ENCODE measurements at places on chromosomes 6 and 20.
A peak's percentile ranks its signal among the peaks of the same experiment; 100 is the strongest.

GRCh38 chr6:127462376-127462775 lies 3.2 kb upstream of the KIAA0408 start:
- no peak for DNase-seq

DNA sequence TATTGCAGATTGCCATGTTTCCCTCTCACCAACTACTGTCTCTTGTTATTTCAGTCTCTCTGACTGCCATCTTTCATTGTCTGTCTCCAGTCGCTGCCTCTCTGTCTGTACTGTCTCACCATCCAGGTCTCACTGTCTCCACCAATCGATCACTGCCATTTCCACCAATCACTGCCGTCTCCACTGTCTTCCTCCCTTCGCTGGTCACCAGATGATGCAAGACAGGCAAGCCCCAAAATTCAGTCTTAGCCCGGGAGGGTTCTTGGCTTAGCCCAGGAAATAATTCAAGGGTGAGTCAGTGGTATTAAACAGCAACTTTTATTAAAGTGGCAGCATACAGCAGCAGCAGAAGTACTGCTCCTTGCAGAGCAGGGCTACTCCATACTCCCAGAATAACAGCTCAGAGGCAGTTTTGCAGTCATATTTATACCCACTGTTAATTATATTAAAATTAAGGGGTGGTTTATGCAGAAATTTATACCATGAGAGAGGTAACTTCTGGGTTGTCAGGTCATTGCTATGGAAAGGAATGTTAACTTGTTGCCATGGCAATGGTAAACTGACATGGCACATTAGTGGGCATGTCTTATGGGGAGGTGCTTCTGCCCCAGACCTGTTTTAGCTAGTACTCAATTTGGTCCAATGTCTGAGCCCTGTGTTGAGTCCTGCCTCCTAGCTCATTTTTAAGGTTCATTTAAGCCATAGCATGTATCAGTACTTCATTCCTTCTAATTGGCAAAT lies 23.0 kb upstream of the ECHDC1 start:
- DNase-seq, result peak; percentile 93

DNA sequence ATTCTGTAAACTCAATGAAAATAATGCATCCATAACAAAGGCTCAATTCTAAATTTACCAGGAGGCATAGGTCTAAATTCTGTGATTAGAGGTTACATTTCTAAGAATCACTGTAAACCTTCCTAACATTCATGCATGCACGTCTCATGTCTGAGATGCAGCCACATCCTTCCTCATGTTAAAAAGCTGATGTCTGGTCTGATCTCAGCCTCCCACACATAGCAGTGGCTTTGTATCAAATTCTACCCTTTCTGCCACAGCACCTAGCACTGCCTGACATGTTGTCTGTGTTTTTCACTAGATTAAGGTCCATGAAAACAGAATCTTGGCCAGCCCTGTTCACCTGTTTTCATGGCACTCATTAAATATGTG lies 171.1 kb downstream of the WDR27 start:
- DNase-seq, result no peak

DNA sequence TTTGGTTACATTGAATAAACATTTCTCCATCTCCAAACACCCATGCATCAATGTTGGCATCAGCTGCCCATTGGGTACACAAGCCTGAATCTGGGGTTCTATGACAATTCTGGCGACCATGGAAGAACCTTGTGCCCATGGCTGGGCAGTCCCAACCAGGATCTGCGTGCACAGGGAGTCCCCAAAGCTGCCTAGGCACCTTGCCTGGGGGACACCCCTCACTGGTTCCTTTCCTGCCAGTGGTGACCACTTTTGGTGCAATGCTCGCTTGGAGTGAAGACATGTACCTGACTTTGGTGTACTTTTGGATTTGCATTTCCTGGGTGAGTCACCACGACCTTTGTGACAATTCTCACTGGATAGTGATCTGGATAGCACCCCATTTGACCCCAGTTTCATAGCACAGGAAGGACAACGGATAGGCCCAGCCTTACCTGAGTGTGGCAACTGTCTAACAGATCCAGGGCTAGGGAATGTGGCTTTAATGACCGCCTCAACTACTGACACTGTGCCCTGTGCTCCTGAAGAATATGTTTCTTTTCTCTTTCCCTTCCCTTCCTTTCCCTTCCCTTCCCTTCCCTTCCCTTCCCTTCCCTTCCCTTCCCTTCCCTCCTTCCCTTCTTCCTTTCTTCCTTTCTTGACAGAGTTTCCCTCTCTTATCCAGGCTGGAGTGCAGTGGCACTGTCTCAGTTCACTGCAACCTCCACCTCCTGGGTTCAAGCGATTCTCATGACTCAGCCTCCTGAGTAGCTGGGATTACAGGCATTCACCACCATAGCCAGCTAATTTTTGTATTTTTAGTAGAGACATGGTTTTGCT lies 7.1 kb downstream of the SPINT3 start:
- DNase-seq, result no peak

GRCh38 chr6:139327038-139327437 lies 35.2 kb upstream of the TXLNB start:
- no peak for DNase-seq

GRCh38 chr6:159935633-159936032 lies 33.2 kb upstream of the IGF2R start:
- peak; percentile 77 for DNase-seq

DNA sequence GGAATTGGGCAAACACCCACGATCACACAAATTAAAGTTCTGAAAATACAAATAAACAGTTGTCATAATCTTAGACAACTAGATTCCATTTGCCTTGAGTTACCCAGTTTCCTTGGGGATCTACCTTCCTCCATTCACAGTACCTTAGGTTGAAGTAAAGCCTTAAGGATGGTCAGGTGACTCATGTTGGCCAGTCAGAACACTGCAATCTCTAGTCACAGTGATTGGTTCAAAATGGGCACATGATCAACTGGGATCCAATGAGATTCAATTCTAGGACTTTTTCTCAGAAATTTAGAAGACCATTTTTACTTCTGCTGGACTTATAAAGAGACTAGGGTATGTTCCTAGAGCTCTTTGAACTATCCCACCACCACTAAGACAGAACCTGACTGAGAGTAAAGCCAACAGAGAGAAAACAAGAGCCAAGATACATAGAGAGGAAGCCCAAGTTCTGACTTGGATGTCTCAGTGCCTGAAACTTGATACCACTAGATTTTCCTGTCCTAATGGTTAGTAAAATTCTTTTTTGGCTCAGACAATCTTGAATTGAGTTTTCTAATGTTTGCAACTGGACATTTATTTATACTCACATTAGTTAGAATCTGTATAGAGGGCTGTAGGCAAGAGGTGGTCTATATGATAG lies 8.6 kb upstream of the CLIC5 start:
- no peak for DNase-seq

DNA sequence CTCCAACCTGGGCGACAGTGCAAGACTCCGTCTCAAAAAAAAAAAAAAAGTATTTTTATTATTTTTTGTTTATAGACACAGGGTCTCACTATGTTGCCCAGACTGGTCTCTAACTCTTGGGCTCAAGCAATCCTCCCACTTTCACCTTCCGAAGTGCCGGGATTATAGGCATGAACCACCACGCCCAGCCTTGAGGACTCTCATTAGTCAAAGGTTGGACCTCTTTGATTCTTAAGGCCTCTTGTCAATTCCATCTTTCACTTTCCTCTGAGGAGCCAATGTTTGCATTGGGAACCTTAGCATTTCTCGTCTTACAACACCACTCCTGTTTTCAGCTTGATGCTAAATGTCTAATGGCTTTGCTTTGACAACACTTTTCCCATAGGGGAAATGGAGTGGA lies 16.1 kb upstream of the CDK19 start:
- no peak for DNase-seq

DNA sequence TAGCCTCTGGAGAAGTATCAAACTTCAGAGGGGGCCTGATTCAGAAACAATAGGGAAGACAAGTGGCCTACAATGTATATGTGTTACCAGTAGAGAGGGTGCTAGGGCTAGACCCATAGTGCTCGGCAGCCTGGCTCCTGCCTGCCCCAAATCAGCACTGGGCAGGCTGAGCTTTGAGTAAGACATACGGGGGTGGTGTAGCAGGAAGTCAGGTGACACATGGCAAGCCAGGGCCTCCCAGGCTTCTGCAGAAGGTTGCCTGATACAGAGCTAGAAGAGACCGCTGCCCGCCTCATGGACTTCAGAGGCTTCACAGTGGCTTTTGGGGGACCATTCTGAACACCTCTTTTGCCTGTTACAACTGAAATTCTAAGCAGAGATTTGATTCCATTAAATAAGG lies 43.4 kb downstream of the RALY start:
- no peak for DNase-seq

GRCh38 chr20:1563598-1563997 lies 6.1 kb upstream of the SIRPD start:
- DNase-seq, result no peak

DNA sequence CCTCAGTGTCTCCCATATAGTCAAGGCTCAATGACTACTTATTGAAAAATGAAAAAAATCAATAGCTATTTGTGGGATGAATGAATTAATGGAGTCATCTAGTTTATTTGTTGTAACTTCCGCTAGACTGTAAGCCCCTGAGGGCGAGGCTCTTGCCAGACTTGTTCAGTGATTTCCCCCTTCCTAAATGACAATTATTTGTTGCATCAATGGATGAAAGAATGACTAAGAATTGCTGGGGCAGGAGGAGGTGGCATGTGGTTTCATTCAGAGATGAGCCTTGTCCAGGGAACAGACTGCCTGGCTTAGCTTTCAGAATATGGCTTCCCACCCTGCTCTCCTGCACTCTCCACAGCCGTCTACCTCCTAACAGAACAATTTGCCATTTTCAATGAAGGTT lies 1.1 kb upstream of the PRELID3B start:
- DNase-seq, result peak; percentile 28

GRCh38 chr6:46135176-46135575 lies 5.4 kb downstream of the ENPP4 start:
- DNase-seq, result no peak

DNA sequence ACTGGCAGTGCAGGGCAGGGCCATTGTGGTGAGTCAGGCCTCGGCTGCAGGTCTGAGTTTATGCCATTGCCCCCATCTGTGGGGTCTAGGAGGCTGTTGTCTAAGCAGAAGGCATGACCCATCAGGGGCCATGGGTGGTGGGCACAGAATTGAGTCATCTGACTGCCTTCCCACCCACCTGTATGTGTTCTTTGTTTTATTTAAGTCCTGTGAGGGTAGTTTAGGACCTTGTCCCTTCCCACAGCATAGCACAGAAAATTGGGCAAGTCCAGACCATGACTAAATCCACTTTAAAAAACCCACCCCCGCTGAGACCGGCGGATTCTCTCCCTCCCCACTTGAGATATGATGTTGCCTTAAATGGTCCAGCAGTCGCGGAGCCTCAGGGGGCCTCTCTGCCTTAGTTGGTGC lies 40.3 kb downstream of the ERMARD start:
- DNase-seq, result no peak

GRCh38 chr20:63704749-63705117 lies 3.0 kb downstream of the ARFRP1 start:
- no peak for DNase-seq

GRCh38 chr6:130888246-130888645 lies 61.0 kb downstream of the SMLR1 start:
- no peak for DNase-seq

- DNase-seq, result no peak
Measured at GRCh38 chr6:53390010-53390409, 41.3 kb upstream of the ELOVL5 start.

DNA sequence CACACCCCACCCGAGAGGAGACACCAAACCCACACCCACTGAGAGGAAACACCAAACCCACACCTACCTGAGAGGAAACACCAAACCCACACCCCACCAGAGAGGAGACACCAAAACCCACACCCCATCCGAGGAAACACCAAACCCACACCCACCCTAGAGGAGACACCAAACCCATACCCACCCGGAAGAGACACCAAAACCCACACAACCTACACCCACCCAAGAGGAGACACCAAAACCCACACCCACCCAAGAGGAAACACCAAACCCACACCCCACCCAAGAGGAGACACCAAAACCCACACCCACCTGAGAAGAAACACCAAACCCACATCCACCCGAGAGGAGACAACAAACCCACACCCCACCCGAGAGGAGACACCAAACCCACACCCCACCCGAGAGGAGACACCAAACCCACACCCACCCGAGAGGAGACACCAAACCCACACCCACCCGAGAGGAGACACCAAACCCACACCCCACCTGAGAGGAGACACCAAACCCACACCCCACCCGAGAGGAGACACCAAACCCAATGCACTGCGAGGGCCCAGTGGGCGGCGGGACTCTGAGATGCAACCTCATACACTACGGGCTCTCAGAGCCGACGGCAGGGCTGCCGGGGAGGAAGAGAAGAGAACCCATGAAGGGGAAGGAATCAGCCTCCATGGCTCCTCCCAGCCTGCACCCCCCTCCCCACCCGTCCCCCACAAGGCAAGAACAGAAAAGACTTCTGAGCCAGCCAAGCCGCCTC lies 83.3 kb downstream of the TAF4 start:
- no peak for DNase-seq

DNA sequence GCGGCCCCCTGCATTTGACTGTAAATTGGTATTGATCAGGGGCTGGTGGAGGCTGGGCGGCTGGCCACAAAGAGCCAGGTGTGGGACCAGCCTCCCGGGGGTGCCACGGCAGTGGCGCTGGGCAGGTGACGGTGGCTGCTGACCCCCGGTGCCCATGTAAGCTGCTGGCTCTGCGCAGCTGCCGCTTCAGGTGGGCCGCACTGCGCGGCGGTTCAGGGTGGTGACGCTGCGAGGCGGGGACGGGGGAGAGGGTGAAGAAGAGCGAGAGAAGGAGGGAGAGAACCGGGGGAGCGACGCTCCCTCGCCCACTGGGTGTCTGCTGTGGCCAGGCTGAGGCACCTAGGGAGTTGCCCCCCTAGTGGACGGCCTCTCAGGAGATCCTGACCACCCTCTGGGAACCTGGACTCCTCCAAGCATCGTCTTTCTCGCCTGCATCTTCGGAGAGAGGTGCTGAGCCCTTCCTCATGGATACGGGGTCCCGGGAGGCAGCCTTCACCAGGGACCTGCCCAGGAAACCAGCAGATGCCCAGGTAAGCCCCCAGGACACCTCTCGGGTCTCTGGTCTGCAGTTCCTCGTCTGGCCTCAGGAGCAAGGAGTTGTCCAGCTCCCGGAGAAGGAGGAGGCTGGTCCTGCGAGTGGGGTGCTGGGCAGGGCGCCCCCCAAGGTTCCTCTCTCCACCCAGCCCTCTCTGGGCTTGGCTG lies 77.5 kb upstream of the GATA5 start:
- DNase-seq, result no peak

DNA sequence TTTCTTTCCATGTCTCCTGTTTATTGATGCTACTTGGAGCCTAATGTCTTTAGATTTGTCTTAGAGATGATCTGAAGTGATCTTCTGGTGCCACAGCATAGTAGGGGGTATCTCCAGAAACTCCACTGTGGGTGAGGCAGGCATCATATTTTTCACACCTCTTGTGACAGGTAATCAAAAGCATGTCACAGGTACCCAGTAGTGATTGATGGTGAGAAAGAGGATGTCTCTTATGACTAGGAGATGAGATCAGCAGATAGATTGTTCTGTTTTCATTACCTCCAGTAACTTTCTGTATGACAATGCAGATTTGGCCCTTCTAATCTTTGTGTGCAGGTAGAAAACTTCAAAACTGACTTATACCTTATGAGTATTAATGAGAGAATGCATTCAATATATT lies 13.5 kb downstream of the NCOA7 start:
- DNase-seq, result no peak

Measured in foreskin fibroblast (primary cell).